ENCODE measurements at places on chromosomes 2 and 18.

- DNase-seq = no peak
Measured at GRCh38 chr2:118249531-118249930, 161.3 kb downstream of the INSIG2 start.

- no peak for DNase-seq
Measured at GRCh38 chr2:25347205-25347815, 5.6 kb upstream of the DNMT3A start.

- DNase-seq = no peak
Measured at GRCh38 chr2:108586631-108587030, 52.4 kb downstream of the LIMS1 start.

GRCh38 chr2:227472265-227473121 is 537 bp downstream of the AGFG1 start:
- DNase-seq = no peak

- DNase-seq = no peak
Measured at GRCh38 chr2:108346827-108347226, 30.9 kb upstream of the SULT1C4 start.

DNA sequence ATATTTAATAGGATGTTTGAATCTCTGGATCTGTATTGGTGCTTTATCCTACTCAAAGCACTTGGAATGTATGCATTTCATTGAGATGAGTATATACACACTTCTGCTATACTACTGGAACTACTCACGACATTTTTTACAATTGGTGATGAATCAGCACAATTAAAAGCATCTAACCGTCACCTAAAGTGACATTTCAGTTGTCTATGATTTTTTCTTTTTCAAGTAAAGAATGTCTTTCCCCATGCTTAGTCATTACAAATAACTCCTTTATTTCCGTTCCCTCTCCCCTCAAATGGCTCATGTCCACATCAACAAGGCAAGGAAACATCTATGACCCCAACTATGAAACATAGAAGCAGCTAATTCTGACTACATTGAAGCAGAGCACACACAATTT is 77.3 kb downstream of the CLIP4 start:
- no peak for DNase-seq

DNA sequence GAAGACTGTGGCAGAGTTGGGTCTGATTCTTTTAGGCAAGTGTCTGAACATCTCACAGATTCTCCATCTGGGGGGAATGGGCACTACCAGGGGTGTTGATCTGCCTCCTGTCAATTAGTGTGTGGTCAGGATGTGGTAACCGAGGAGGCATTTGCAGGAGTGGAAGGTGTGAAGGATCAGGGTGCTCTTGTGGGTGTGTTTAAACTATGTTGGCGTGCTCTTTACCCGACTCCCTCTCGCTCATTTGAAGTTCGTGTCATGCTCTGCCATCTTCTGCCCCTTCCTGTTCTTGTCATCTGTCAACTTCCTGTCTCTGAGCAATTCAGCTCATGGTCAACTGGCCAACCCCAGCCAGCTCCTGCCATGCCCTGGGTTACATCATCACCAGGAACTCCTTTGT is 107.9 kb downstream of the RTN4 start:
- no peak for DNase-seq

GRCh38 chr2:101815739-101816391 is 118.4 kb downstream of the MAP4K4 start:
- no peak for DNase-seq

- no peak for DNase-seq
Measured at GRCh38 chr2:98467082-98467536, 22.5 kb downstream of the INPP4A start.

DNA sequence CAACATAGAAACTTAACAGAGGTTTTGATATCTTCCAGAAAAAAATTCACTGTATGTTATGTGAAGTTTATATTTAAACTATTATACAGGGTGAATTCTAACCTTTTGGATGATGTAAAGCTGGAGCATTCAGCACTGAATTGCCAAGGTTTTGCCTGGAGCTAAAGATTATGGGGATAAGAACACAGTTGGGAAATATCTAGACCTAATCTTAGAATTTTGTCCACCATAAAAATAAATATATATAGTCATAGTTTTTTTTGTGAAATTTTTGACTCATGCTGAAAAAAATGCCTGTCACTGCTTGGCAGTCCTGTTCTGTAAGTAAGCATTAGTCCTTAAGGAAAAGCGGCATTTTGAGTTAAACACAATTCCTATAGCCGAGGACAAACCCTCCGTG is 339.3 kb upstream of the TMEFF2 start:
- DNase-seq = no peak
